GDM1 (cell line): ENCODE measurements at places on chromosomes 11 and 22.

- no peak for DNase-seq
Observed at GRCh38 chr11:71301858-71302533, 49.6 kb upstream of the SHANK2 start.

DNA sequence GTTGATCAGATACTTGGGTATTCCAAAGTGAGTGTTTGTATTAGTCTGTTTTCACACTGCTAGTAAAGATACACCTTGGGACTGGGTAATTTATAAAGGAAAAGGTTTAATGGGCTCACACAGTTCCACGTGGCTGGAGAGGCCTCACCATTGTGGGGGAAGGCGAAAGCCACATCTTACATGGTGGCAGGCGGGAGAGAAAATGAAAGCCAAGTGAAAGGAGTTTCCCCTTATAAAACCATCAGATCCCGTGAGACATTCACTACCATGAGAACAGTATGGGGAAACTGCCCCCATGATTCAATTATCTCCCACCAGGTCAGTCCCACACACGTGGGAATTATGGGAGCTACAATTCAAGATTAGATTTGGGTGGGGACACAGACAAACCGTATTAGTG is 7.0 kb downstream of the TIMM10B start:
- no peak for DNase-seq

DNA sequence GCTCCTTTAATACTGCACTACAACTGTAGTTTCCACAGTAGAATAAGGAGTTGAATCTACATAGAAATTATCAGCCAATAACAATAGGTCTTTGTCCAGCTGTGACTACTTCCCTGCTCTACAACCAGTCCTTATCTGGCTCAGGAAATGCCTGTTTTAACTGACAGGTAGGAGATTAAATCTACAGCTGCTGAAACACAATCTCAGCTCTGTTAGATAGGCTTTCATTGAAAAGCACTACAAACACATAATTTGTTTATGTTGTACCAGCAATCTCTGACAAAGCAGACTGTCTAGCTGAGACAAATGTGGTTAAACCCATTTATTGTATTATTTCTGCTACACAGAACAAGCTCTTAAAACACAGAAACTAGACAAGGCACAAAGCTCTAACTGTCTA is 230.0 kb downstream of the SOX6 start:
- DNase-seq: no peak

GRCh38 chr11:74138021-74138420 is 32.8 kb downstream of the C2CD3 start:
- no peak for DNase-seq

DNA sequence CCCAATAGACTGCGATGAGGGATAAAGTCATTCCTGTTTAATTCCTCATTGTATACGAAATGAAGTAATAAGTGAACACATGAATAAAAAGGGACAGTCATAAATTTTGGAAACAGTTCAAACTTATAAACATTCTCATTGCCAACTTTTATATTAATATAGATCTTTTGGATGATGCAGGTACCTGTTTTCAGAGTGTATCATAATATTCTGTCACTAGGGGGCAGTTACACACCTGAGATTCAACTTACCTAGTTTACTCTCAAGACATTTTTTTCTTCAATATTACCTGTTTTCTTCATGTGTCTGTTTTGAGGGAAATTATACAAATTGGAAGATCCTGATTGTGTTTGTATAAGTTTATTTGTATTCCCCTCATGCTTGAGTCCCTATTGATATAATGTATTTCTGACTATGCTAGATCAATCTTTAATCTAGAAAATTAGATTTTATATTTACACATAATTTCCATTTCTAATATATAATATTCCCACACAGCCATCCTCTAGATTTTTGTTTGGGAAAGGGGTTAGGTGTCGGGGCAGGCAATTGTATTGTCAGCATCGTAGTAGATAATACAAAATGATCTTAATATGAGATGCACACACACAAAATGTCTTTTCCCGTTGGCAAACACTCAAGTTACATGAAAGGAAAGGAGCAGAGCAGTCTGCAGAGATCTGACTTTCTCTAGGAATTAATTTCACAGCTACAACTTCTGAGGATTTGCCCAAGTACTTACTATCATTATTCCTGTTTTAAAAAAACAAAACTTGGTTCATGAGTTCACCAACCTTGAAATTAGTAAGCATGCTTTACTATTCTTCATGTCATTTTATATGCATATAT is 18.4 kb downstream of the FDX1 start:
- no peak for DNase-seq

GRCh38 chr22:45975164-45976161 is 1.5 kb downstream of the WNT7B start:
- no peak for DNase-seq
